NCI-H1417 (cell line): ENCODE measurements at places on chromosomes 11 and 22.

DNA sequence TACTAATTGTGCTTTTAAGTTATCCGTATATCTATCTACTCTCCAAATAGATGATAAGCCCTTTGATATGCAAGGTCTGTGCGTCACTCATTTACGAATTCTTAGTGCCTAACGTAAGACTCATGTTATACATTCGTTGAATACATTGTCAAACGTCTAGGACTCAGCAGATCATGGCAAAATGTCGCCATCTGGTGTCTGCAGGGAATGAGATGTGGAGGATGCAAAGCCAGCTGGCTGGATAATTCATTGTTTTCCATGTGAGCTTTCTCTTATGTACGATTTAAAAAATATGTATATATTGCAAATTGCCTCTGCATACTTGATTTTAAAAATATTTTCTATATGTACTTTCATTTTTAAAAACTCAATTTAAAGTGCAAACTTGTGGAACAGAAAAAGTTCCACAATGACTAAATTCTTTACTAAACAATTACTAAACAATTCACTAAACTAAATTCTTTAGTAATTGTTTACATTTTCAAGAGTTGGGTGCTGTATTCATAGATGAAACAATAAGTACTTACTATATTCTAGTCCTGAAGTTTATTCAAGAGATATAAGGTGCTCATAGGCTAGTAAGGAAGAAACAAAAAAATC is 33.8 kb downstream of the ZNF202 start:
- peak; percentile 67 for DNase-seq

- no peak for DNase-seq
Observed at GRCh38 chr11:8062781-8063257, 18.2 kb upstream of the TUB start.

- no peak for DNase-seq
Observed at GRCh38 chr11:118610773-118611432, 3.5 kb downstream of the PHLDB1 start.

DNA sequence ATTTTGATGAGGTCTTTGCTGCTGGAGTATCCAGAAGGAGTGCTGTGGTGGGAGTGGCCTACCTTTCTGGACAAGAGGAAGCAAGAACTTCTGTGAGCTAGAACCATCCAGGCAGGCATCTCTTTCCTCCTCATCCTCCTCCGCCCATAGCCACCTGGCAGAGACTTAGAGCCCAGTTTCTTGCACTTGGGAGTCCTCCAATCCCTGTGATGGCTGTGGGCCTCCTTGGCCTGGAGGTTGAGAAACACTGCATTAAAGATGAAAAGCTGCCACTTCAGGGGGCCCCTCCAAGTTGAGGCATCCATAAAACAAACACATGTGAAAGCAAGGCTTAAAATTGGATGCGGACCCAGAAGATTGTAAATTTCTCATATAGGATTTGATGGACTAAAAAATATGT is 110.3 kb downstream of the ZBTB16 start:
- DNase-seq = no peak

GRCh38 chr22:35840302-35840739 is 122.6 kb downstream of the APOL5 start:
- peak; percentile 96 for DNase-seq

- DNase-seq = no peak
Observed at GRCh38 chr22:40031766-40032470, 37.2 kb downstream of the FAM83F start.

- DNase-seq = peak; percentile 79
Observed at GRCh38 chr11:124069429-124070401, 28.6 kb upstream of the OR10G7 start.

DNA sequence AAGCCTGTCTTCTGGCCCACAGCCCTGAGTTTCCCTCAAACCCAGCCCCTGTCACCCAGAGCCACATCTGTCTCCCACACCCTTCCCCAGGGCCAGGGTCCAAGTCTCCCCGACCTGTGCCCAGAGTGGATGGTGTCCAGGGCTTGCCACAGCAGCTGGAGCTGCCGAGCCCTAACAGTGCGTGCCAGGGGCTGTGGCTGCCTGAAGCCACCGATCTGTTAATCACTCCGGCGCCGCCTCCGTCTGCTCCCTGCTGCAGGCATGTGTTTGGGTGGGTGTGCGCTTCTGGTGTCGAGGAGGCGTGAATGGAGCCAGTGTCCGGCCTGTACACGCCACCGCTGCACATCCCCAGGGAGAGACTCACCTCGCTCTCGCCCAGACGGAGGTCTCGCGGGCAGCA is 26.1 kb downstream of the SHISAL1 start:
- DNase-seq = no peak

GRCh38 chr22:35834061-35834460 is 116.4 kb downstream of the APOL5 start:
- DNase-seq = no peak

- DNase-seq = no peak
Observed at GRCh38 chr11:64747961-64748665, 4.2 kb upstream of the RASGRP2 start.

- no peak for DNase-seq
Observed at GRCh38 chr11:61058583-61059259, 43.6 kb upstream of the CD5 start.

GRCh38 chr22:20651286-20651685 is 122.6 kb upstream of the SERPIND1 start:
- DNase-seq = no peak

- DNase-seq = peak; percentile 81
Observed at GRCh38 chr11:20127671-20128527, 32.4 kb downstream of the DBX1 start.

GRCh38 chr11:76843907-76844306 is 16.8 kb upstream of the ACER3 start:
- no peak for DNase-seq

DNA sequence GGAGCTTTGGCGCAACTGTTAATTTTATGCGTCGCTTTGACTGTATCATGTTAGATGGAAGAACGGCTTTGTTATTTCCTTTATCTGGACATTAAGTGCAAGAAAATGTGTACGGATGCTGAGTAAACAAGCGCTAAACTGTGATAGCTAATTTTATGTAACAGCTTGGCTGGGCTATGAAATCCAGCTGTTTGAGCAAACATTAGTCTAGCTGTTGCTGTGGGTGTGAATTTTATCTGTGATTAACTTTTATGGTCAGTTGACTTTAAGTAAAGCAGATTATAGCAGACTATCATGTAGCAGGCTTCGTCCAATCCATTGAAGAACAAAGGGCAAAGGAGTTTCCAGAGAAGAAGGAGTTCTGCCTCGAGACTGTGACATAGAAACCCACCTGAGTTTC is 14.0 kb downstream of the OR8A1 start:
- peak; percentile 50 for DNase-seq

DNA sequence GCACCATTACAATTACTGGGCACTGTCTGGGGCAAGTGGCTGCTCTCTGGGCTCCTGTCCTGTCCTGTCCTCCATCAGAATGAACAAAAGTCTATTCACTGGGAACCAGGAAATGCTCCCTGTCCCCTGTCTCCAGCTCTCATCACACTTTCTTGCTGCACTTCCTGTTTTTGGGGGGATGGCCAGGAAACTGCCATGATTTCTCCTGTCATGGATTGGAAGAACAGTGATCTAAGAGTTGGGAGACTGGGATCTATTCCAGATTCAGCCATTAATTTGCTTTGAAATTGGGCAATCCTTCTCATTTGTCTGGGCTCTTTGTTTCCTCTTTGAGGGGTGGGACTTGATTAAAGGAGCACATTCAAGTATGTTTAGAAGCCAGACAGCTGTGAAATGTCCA is 61.4 kb upstream of the KIRREL3 start:
- peak; percentile 20 for DNase-seq

GRCh38 chr11:83540112-83540675 is 254.0 kb upstream of the CCDC90B start:
- no peak for DNase-seq

- no peak for DNase-seq
Observed at GRCh38 chr11:34603129-34604001, 17.5 kb upstream of the EHF start.

- no peak for DNase-seq
Observed at GRCh38 chr11:88175569-88176075, 379 bp upstream of the RAB38 start.

DNA sequence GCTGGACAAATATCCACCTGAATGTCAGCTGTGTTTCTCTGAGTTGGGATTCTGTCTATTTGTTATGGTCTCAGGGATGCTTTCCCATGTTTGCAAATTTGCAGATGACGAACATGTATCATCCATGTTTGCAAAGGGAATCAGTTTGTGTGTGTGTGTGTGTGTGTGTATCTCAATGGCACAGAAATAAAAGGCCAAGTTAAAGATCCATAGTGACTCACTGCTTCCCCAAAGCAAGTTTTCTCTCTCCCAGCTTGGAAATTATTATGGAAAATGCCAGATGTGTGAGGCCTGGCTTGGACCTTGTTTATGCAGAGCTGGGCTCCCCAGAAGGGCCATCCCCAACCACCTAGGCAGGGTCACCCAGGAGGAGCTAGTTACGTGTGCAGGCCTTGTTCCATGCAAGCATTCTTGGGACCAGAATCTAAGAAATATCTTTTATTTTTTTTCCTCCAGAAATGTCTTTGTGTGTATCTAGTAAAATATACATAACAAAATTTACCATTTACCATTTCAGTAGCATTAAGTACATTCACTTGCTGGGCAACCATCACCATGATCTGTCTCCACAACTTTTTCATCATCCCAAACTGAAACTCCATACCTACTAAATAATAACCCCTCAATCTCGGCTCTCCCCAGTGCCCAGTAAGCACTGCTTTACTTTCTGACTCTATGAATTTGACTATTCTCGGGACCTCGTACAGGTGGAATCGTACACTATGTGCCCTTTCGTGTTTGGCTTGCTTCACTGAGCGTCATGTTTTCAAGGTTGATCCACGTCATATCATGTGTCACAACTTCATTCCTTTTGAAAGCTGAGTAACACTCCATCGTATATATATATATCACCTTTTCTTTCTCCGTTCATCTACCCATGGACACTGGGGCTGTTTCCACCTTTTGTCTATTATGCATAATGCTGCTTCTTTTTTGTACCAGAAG is 56.6 kb upstream of the WNT7B start:
- no peak for DNase-seq

- DNase-seq = no peak
Observed at GRCh38 chr11:3764266-3764665, 33.1 kb downstream of the NUP98 start.

DNA sequence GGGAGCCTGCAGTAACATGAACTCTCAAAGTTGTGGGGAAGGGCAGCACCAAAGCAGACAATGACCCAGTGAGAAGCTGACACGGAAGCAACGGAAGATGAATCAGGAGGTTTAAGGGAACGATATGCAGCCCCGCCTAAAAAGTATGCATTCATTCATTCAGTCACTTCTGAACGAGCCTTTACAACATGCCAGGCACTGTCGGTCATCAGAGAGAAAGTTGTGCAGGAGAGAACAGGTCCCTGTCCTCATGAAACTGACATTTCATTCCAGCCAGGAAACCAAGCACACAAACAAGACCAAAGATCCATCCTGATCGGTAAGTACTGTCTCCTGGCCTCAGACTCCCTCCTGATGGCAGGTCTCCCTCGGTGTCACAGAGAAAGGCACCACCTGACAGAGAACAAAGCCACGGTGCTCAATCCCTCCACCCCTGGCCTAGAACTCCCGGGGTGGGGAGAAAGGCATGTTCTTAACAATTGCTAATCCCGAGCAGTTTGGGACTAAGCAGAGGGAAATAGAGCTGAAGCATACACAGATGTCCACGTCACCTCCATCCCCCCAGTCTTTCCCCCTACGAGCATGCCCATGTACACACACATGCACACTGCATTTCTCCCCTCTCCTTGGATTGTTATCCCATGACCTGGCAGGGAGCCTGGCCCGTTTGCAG is 49.3 kb downstream of the LRFN4 start:
- no peak for DNase-seq

DNA sequence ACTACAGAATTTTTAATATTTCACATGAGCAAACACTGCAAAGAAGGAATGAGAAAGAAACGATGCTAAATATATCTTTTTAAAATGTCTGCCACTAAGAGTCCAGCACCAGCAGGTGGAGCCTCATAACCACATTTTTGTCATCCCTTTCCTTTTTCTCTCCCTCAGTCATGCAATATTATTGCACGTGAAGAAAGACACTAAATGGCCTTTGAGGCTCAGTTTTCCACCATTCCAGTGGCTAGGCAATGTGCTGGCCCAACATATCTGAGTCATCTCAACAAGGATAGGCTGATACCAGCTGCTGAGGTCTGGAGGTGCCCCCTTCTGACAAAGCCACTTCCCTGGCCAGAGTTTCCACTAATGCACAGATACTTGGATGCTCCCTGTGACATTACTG is 1.8 kb downstream of the ALKBH8 start:
- peak; percentile 72 for DNase-seq

GRCh38 chr11:71443736-71444445 is 4.3 kb downstream of the DHCR7 start:
- DNase-seq = no peak

GRCh38 chr11:111386611-111387150 is 7.6 kb upstream of the POU2AF1 start:
- no peak for DNase-seq

- DNase-seq = no peak
Observed at GRCh38 chr11:2268729-2269600, 1.4 kb downstream of the ASCL2 start.

GRCh38 chr11:119729581-119729927 is 554 bp upstream of the NECTIN1 start:
- DNase-seq = no peak

DNA sequence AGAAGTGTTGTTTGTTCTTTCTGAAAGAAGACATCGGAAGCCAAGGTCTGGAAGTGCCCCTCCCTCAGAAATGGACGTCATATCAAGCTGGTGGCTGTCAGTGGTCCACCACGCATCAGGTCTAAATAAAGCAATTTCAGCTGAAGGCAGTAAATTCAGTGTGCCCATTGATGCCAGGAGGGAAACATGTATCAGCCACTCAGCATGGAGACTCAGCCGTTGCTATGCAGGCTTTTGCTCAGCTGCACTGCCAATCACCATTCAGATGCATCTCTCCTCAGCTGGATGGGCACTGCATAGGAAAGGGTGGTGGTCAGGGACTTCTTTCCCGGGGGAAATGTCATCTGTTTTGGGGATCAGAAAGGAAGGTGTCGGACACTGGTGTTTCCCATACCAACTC is 878.2 kb downstream of the NTM start:
- DNase-seq = peak; percentile 38
